ENCODE measurements at places on chromosomes 4 and X. TPM values are rescaled to one million over a fixed set of nuclear protein-coding genes. Genes with fewer than 3 reads are reported as not detected.

- no peak overlapping the region for H3K4me3 ChIP-seq
- DNase-seq: no peak
- no peaks in the 10 kb centered on the region for H3K27me3 ChIP-seq
Measured at GRCh38 chrX:16593801-16594200, 56.2 kb upstream of the S100G start.

DNA sequence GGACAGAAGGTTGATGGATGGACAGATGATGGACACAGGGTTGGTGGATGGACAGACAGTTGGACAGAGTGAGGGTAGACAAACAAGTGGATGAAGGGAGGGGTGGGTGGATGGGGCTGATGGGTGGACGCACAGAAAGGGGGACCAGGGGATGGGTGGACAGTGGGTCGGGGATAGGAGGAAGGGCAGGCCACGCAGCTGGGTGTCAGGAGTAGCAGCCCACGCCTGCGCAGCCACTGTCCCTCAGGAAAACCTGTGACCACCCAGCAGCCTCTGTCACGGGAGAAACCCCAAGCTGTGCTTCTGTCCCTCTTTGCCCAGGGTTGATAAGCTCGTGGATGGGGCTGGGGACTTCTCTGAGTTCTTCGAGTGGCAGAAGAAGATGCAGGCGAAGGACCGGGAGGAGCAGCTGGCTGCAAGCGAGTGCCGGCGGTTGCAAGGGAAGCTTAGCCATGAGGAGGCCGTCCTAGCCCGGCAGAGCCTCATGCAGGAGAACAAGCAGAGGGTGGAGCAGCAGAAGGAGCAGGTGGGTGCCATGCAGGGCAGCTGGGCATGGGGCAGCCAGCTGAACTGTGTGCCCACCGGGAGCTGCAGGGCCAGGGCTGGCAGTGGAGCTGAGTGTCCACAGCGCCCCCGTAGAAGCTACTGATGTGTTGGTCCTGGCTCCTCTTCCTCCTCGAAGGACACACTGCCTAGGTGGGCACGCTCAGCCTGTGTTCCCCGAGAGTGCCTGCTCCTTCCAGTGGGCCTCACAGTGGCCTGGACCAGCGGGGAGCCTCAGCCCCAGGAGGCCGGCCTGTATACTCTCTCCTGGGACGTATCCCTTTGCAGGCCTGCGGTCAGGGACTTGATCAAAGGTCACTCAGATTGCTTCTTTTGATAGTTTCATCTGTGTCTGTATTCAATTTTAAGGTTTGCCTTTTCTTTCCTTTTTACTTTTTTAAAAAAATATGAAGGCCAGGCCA lies 16.8 kb upstream of the RNF4 start:
- DNase-seq: no peak
- peaks cover 14% of the 10 kb centered on the region for H3K27me3 ChIP-seq
- no peaks in the 10 kb centered on the region for H3K4me1 ChIP-seq

The SMARCAD1 gene
- 21.7 TPM for total RNA-seq

DNA sequence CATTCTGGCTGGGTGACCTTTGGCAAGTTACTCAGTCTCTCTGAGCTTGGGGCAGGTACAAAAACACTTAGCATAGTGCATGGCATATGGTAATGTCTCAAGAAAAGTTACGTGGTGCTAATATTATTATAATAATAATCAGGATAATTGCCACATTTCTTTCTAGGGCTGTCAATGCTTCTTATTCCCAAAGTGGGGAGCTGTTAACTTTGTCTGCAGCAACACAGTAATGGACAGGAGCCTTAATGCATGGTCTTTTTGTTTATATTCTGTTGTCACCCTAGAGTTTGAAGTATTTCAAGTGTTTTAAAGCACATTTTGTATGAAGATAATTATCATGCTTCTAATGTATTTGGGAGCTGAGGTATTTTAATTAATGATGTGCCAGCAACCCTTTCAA lies 121.8 kb downstream of the FHIP1A start:
- H3K4me3 ChIP-seq: no peak overlapping the region
- H3K4me1 ChIP-seq: peaks cover 9% of the 10 kb centered on the region
- H3K27me3 ChIP-seq: peaks cover 2% of the 10 kb centered on the region
- no peaks in the 10 kb centered on the region for H3K36me3 ChIP-seq

The EDA gene
- total RNA-seq: not detected

GRCh38 chr4:93368968-93369367 lies 459.6 kb upstream of the ATOH1 start:
- H3K4me1 ChIP-seq: no peaks in the 10 kb centered on the region
- H3K4me3 ChIP-seq: no peak overlapping the region
- DNase-seq: no peak
- H3K27me3 ChIP-seq: no peaks in the 10 kb centered on the region
- H3K36me3 ChIP-seq: no peaks in the 10 kb centered on the region

DNA sequence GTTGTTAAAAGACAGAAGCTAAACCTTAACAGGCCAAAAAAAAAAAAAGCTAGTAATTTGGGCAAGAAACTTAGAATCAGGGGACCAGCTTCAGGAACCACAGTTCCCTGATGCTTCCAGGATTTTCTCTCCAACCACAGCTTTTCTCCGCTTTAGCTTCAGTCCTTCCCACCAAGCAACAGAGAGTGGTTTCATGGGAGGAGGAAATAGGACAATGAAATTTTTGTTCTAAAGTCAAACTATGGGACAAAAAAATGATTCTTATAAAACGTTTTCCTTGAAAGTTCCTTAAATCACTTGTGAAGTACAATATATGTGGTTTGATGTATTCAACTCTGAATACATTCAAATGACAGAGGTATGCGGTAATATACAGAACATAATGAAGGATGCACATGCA lies 71.0 kb upstream of the DHX15 start:
- no peak overlapping the region for H3K27ac ChIP-seq
- no peak for DNase-seq
- H3K27me3 ChIP-seq: peaks cover 4% of the 10 kb centered on the region
- no peaks in the 10 kb centered on the region for H3K4me1 ChIP-seq

The AKAP17A gene
- 21.4 TPM for total RNA-seq

The GPR119 gene
- total RNA-seq: not detected

All from HFFc6 (cell line).